Brain microvascular endothelial cell (primary cell): ENCODE measurements at places on chromosomes 5 and 9.

- no peak for DNase-seq
Observed at GRCh38 chr5:95815155-95815729, 7.3 kb downstream of the GLRX start.

- peak; percentile 57 for DNase-seq
Observed at GRCh38 chr5:35319333-35320002, 89.2 kb upstream of the PRLR start.

GRCh38 chr9:137764981-137765380 is 112.6 kb upstream of the CACNA1B start:
- no peak for DNase-seq

DNA sequence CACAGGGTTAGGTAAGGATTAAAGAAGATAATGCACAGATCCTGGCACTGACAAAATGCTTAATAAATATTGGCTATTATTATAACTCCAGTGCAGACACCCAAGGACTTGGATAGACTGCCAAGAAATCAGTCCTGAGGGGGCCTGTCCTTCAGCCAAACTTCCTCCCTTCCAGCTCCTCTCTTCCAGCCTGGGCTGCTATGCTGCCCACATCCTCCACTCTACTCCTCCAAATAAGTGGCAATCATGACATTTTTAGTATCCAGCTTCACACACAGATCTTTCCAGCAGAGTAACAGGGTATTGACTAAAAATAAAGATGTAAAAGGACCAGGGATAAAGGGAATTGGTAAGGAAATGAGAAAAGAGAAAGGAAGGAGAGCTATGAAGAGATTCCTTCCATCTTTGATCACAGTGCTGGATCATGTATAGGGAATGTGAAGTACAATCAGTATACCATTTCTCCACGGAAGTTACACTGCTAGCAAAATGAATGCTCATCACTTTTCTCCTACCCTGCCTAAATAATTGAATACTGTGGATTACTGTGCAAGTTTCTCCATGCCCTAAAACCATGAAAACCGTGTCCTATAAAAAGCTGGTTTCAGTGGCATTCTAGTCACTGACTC is 136.0 kb upstream of the OSMR start:
- no peak for DNase-seq

DNA sequence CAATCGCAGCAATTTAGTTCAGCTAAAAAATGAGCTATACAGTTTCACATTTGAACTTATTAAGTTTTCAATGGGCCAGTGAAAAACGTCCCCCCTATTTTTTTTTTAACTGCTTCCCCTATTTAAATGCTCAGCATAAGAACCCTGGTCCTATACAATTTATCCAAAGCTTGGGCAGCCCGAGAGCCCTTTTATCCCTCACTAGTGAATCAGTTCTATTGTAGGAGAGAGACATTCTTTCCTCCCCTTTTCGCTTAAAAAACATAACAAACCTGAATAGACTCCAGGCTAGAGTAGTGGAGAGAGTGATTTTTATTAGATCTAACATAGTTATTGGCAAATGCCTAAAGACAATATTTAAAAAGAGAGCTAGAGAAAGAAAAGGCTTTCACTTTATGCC is 1.4 kb downstream of the LIX1 start:
- no peak for DNase-seq
